ENCODE measurements at places on chromosomes 2 and 18. TPM values are rescaled to one million over a fixed set of nuclear protein-coding genes. Genes with fewer than 3 reads are reported as not detected.

The MAP2 gene
- 3.4 TPM for polyA plus RNA-seq

The CXCR2 gene
- polyA plus RNA-seq, result 0.37 TPM

The PDE11A gene
- polyA plus RNA-seq, result 0.10 TPM

The NEB gene
- polyA plus RNA-seq, result 0.01 TPM

The MAT2A gene
- polyA plus RNA-seq, result 279 TPM

The PLB1 gene
- polyA plus RNA-seq, result 2.0 TPM

The BCL11A gene
- polyA plus RNA-seq, result 2.7 TPM

The UGP2 gene
- 87.4 TPM for polyA plus RNA-seq

The MREG gene
- 14.1 TPM for polyA plus RNA-seq

The SLC66A2 gene
- polyA plus RNA-seq, result 28.8 TPM

The C2orf80 gene
- polyA plus RNA-seq, result not detected

The CAPN13 gene
- polyA plus RNA-seq, result not detected

The ANKRD30BL gene
- polyA plus RNA-seq, result not detected

The OTOF gene
- polyA plus RNA-seq, result not detected

The EPC2 gene
- 7.3 TPM for polyA plus RNA-seq

The RFX8 gene
- 0.53 TPM for polyA plus RNA-seq

The SPDYA gene
- polyA plus RNA-seq, result 0.03 TPM

The ABCG8 gene
- not detected for polyA plus RNA-seq

The SERPINB13 gene
- 4.2 TPM for polyA plus RNA-seq

The RAB17 gene
- polyA plus RNA-seq, result 12.8 TPM

The ADD2 gene
- polyA plus RNA-seq, result 0.06 TPM

The LYG2 gene
- polyA plus RNA-seq, result 0.48 TPM

The CPO gene
- polyA plus RNA-seq, result not detected

The CNDP1 gene
- polyA plus RNA-seq, result not detected

The CYP26B1 gene
- polyA plus RNA-seq, result 1.6 TPM

The DTNA gene
- polyA plus RNA-seq, result 2.6 TPM

The SLC39A6 gene
- 170 TPM for polyA plus RNA-seq

The PTPRN gene
- 0.07 TPM for polyA plus RNA-seq

The TTC39C gene
- 16.4 TPM for polyA plus RNA-seq

The MAP3K19 gene
- polyA plus RNA-seq, result not detected

The CYP1B1 gene
- polyA plus RNA-seq, result 4.1 TPM

The ERMN gene
- not detected for polyA plus RNA-seq

The TRPM8 gene
- polyA plus RNA-seq, result 0.76 TPM

The SPP2 gene
- polyA plus RNA-seq, result not detected

The ABCB11 gene
- not detected for polyA plus RNA-seq

The DES gene
- 0.07 TPM for polyA plus RNA-seq

The SPC25 gene
- polyA plus RNA-seq, result 9.3 TPM

The LRP2 gene
- under 0.01 TPM for polyA plus RNA-seq

The SLC9A4 gene
- polyA plus RNA-seq, result not detected

Data from mammary epithelial cell (primary cell).